ENCODE measurements at places on chromosomes 7 and 10. TPM values are rescaled to one million over a fixed set of nuclear protein-coding genes. Genes with fewer than 3 reads are reported as not detected.

GRCh38 chr7:55254242-55254595 lies 110.9 kb upstream of the LANCL2 start:
- no peak overlapping the region for H3K27ac ChIP-seq
- H3K4me1 ChIP-seq: peaks cover 3% of the 10 kb centered on the region
- no peak for DNase-seq
- no peaks in the 10 kb centered on the region for H3K36me3 ChIP-seq

GRCh38 chr10:113600569-113600968 lies 47.7 kb downstream of the HABP2 start:
- no peak overlapping the region for H3K4me3 ChIP-seq
- no peak overlapping the region for H3K27ac ChIP-seq
- no peak for DNase-seq
- no peaks in the 10 kb centered on the region for H3K4me1 ChIP-seq
- no peaks in the 10 kb centered on the region for H3K27me3 ChIP-seq
- H3K36me3 ChIP-seq: no peaks in the 10 kb centered on the region

GRCh38 chr7:24576171-24577025 lies 3.1 kb downstream of the PALS2 start:
- no peak overlapping the region for H3K4me3 ChIP-seq
- no peak for DNase-seq
- H3K36me3 ChIP-seq: no peaks in the 10 kb centered on the region
- H3K27ac ChIP-seq: no peak overlapping the region

GRCh38 chr10:110083884-110084283 lies 76.1 kb downstream of the ADD3 start:
- H3K27me3 ChIP-seq: no peaks in the 10 kb centered on the region
- peak overlapping the region; percentile 56 for H3K27ac ChIP-seq
- peaks cover 87% of the 10 kb centered on the region for H3K4me1 ChIP-seq
- H3K4me3 ChIP-seq: no peak overlapping the region
- no peaks in the 10 kb centered on the region for H3K36me3 ChIP-seq

DNA sequence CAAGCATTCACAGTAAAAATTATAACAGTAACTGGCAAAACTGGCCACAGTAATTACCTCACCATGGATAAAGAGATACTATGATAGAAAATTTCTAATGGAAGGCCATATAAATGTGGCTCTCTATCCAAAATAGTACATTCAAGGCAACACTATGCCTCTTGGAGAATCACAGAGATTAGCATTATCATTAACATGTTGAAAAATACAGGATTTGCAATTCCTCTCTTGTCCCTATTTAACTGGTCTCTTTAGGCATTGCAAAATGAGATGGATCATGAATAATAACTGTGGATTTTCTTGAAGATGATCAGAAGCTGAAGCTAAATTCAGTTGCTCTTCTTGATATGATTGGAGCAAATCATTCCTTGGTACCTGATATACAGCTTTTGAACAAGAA lies 100.8 kb upstream of the HGF start:
- H3K27me3 ChIP-seq: no peaks in the 10 kb centered on the region
- H3K36me3 ChIP-seq: no peaks in the 10 kb centered on the region
- H3K4me3 ChIP-seq: no peak overlapping the region
- H3K27ac ChIP-seq: no peak overlapping the region

Gene SAP25
- 14.3 TPM for total RNA-seq

GRCh38 chr7:155361346-155361680 lies 63.6 kb downstream of the INSIG1 start:
- H3K4me3 ChIP-seq: no peak overlapping the region
- peaks cover 13% of the 10 kb centered on the region for H3K27me3 ChIP-seq
- no peaks in the 10 kb centered on the region for H3K36me3 ChIP-seq

GRCh38 chr10:64626924-64627323 lies 1105.7 kb downstream of the REEP3 start:
- no peak overlapping the region for H3K4me3 ChIP-seq
- no peaks in the 10 kb centered on the region for H3K4me1 ChIP-seq
- no peak for DNase-seq

GRCh38 chr7:41992881-41993867 lies 243.8 kb downstream of the GLI3 start:
- H3K27me3 ChIP-seq: no peaks in the 10 kb centered on the region
- no peak for DNase-seq
- H3K27ac ChIP-seq: no peak overlapping the region
- H3K4me3 ChIP-seq: no peak overlapping the region

GRCh38 chr10:90745565-90745964 lies 112.3 kb downstream of the HTR7 start:
- H3K27ac ChIP-seq: no peak overlapping the region
- DNase-seq: no peak
- H3K36me3 ChIP-seq: no peaks in the 10 kb centered on the region
- no peak overlapping the region for H3K4me3 ChIP-seq
- H3K27me3 ChIP-seq: no peaks in the 10 kb centered on the region

- H3K27me3 ChIP-seq: no peaks in the 10 kb centered on the region
- DNase-seq: no peak
- no peaks in the 10 kb centered on the region for H3K4me1 ChIP-seq
- no peaks in the 10 kb centered on the region for H3K36me3 ChIP-seq
These were observed 293.9 kb downstream of the CCDC3 start for GRCh38 chr10:12707461-12708185.

- H3K27me3 ChIP-seq: no peaks in the 10 kb centered on the region
- H3K4me1 ChIP-seq: no peaks in the 10 kb centered on the region
- H3K36me3 ChIP-seq: no peaks in the 10 kb centered on the region
- H3K4me3 ChIP-seq: no peak overlapping the region
- no peak for DNase-seq
- no peak overlapping the region for H3K27ac ChIP-seq
These were observed 787 bp downstream of the MAGI2 start for GRCh38 chr7:79452495-79453265.

DNA sequence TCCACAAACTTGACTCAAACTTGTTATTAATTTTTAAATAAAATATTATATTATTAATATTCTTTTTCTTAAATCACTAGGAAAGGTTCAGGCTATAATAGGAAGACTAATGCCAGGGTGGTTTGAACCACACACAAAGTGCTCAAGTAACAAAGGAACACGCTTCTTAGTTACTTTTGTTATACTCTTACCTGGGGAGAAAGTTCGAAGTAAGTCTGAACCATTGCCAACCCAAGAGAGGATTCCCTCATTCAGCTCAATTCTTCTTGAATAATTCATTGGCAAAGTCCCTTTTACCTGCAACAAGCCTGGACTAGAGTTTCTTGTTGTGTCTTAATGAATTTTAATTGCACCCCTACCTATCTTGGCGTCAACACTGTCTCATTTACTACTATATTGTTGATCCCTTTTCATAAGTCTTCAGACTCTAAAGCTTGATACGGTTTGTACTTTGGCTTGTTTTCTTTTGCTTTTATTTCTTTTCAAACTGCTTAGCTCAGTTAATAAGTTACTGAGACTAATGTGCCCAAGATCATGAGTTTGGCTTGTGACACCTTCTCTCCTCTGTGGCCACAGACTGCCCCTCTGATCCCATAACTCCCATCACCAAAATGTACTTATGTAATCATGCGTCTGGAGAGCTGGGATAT lies 10.2 kb upstream of the C10orf67 start:
- H3K36me3 ChIP-seq: no peaks in the 10 kb centered on the region
- no peaks in the 10 kb centered on the region for H3K27me3 ChIP-seq
- no peaks in the 10 kb centered on the region for H3K4me1 ChIP-seq
- H3K4me3 ChIP-seq: no peak overlapping the region

Gene CALHM1
- not detected for total RNA-seq

- no peaks in the 10 kb centered on the region for H3K36me3 ChIP-seq
- no peak overlapping the region for H3K27ac ChIP-seq
- no peak for DNase-seq
- no peaks in the 10 kb centered on the region for H3K27me3 ChIP-seq
- no peaks in the 10 kb centered on the region for H3K4me1 ChIP-seq
- H3K4me3 ChIP-seq: no peak overlapping the region
These were observed 131.8 kb downstream of the HECW1 start for GRCh38 chr7:43244232-43244631.

DNA sequence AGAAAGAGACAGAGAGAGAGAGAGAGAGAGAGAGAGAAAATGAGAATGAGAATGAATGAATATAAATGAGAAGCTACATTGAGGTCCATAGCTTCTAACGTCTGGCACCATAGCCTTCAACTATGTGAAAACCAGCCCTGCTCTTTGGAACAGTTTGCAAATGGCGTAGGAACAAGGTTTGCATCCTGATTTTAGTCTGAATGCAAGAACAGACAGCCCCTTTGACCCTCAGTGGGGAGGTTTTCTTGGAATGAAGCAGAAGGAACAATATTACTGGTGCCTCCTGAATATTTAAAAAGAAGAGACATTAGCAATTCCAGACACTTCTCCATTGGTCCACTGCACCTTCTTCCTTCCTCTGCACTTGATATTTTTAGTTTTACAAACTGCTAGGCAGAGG lies 23.0 kb downstream of the LHPP start:
- H3K4me3 ChIP-seq: no peak overlapping the region
- no peaks in the 10 kb centered on the region for H3K27me3 ChIP-seq
- H3K36me3 ChIP-seq: no peaks in the 10 kb centered on the region
- H3K4me1 ChIP-seq: no peaks in the 10 kb centered on the region
- H3K27ac ChIP-seq: no peak overlapping the region

Gene SLC18A2
- total RNA-seq: 0.07 TPM

GRCh38 chr7:108454674-108455550 lies 1.3 kb downstream of the NRCAM start:
- DNase-seq: peak; percentile 41
- H3K4me3 ChIP-seq: no peak overlapping the region
- H3K36me3 ChIP-seq: no peaks in the 10 kb centered on the region
- H3K4me1 ChIP-seq: no peaks in the 10 kb centered on the region
- H3K27ac ChIP-seq: no peak overlapping the region

DNA sequence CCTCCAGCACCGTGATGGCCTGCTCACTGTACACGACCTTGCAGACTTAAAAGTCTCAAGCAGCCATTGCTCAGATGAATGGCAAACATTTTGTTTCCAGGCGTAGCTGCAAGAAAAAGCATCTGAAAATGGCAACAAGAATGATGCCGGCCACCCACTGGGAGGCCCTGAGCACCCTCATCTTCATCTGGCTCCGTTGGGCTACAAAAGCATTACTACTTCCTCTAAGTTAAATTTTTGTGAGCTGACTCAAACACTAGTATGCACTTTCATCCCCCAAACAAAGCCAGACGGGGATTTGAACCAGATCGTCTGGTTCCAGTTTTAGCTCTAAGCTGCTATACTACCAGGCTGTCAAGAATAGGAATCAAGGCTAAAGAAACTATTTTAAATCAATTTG lies 116.6 kb upstream of the CDK1 start:
- no peak overlapping the region for H3K4me3 ChIP-seq
- no peak for DNase-seq
- no peak overlapping the region for H3K27ac ChIP-seq

DNA sequence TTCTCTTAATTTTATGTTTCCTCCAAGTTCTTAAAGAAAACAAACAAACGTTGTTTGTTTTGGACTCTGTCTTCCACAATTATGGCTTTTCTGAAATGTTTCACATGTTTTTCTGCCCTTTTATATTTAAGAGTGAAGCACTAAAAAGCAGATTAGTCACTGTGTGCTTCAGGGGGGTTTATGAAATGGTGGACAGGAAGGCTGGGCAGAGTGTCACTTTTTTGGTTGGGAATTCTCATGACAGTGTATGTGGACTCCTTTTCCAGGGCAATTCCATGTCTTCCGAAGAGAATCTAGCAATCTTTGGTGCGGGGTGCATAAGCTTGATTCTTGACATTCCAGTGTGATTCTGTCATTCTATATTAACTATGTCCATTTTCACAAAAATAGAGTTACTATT lies 669.4 kb downstream of the PARD3 start:
- H3K27me3 ChIP-seq: no peaks in the 10 kb centered on the region
- no peak overlapping the region for H3K27ac ChIP-seq
- H3K4me3 ChIP-seq: no peak overlapping the region
- H3K4me1 ChIP-seq: no peaks in the 10 kb centered on the region
- no peaks in the 10 kb centered on the region for H3K36me3 ChIP-seq

- no peaks in the 10 kb centered on the region for H3K4me1 ChIP-seq
- no peak for DNase-seq
- no peak overlapping the region for H3K27ac ChIP-seq
- no peaks in the 10 kb centered on the region for H3K27me3 ChIP-seq
These were observed 13.1 kb downstream of the LRRC4 start for GRCh38 chr7:128017862-128018845.
